ENCODE measurements at places on chromosomes 3 and 15.

DNA sequence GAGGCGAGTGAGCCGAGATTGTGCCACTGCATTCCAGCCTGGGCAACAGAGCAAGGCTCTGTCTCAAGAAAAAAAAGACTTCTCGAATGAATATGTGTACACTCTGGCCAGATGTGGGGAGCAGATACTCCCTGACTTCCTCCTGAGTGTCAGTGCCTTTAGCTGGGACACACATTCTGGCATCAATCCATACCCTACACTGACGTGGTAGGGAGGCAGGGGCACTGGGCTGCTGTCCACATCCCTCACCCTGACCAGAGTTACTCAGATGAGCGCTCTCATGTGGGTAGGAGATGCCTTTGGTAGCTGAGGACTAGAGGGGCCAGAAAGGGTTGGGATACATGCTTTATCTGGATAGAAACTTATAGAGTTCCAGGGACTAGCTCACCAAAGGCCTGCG, 15.6 kb downstream of the LIMD1 start:
- no peak for DNase-seq

- DNase-seq, result no peak
Observed at GRCh38 chr3:165919284-165919683, 82.1 kb upstream of the BCHE start.

- no peak for DNase-seq
Observed at GRCh38 chr15:40878785-40879184, 4.8 kb upstream of the RHOV start.

DNA sequence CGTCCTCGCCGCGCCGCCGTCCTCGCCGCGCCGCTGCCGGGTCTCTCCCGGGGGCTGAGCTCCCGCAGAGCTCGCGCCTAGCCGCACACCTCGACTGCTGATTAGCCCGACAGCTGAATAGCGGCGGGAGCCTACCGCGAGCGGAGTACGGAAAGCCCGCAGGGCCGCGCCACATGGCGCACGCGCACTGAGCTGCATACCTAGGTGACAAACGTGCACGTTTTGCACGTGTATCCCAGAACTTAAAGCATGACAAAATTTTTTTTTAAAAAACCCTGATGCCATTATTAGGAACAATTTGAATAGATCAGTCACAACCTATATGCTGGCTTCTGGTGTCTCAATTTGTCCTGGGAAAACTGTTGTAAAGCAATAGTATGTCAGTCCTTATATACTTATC, at the start of gene GOLGA8A:
Gene GOLGA8A (minus strand): TSS at position 122 of the 400 bp plus-strand sequence. CDS start 48,117 bp downstream, outside the sequence.
- peak; percentile 77 for DNase-seq

GRCh38 chr3:126415661-126416591, 21.2 kb downstream of the CFAP100 start:
- no peak for DNase-seq

DNA sequence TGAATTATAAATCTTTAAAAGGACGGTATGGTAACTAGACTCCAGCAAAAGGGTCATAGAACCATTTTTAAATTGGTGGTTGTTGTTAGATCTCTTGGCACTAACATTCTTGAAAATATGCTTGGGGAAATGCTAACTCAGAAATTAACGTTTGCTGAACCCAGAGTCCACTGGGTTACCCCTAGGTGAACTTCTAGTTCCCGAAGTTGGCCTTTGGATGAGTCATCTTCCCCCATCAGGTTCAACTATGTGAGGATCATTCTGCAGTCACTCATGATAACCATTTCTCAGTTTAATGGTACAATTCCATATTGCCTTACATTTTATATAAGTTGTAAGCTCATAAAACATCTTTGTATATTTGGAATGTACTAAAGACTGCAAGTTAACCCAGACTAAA, 204.7 kb downstream of the THSD4 start:
- no peak for DNase-seq

- peak; percentile 39 for DNase-seq
Observed at GRCh38 chr3:178320456-178321351, 215.5 kb upstream of the KCNMB2 start.

DNA sequence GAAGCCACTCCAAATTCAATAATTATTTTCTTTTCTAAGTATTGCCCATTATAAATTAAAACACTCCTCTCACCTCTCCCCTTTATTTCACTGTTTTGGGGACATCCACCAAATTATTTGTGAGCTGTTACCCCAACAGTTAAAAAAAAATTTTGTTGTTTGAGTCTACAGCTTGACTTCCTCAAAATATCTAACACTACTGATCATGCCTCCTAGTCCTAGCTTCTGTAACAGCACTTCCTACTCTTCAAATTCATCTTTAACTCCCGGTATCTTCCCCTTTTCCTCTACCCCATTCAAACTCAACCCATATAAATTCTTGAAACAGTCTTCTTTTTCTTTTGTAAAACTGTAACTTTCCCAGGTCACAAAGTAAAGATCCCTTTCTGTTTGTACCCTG, 15.9 kb downstream of the PARL start:
- no peak for DNase-seq

GRCh38 chr3:51535146-51536019, 3.1 kb upstream of the RAD54L2 start:
- DNase-seq, result no peak

- DNase-seq, result peak; percentile 64
Observed at GRCh38 chr15:23642413-23643044, 5.1 kb downstream of the MAGEL2 start.

DNA sequence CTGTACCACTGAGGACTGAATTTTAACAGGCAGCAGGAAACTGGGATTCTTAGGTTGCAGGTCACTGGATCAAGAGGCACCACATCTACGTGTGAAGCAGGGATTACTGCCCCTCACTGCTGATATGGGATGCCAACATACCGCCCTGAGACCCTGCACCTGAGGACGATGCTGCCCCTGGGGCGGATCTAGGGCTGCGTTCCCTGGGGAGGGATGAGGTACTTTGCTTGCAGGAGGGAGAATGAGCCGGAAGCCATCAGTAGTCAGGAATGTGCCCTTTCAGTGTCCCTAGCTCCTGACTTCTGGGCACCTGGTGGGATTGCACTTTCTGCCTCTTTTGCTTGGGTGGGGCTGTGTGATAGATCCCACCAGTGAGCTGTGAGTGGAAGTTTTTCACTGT, 122.8 kb downstream of the RPLP1 start:
- DNase-seq, result no peak

DNA sequence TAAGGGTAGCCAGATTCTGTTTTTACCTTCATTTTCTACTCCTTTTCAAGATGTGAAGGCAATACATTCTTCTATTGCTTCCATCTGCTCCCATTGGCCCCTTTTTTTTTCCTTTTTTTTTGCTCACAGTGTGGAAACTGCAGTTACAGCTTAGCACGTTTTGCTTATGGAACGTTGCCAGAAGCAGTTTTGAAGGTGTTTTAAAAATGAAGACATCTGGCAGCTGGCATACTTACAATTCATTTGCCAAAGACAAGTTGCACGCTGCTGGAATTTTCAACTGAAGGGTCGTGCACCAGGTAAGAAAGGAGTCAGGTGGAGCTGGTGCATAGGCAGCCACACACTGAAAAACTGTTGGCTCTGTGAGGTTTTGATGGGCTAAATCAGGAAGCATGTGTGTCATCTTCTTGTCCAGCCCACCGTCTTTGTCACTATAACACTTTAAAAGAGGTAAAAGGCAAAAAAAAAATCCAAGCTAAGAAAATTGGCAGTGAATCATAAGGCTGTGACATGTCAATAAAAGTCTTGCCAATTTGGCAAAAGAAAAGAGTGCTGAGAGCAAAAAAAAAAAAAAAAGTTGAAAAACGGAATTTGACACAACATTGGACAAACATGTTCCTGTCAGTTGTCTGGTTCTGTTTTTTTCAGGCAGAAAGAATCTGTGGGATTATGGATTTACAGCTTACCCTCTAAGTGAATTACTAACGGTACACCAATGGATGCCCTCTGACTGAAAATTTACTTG, 225.4 kb upstream of the SOX2 start:
- DNase-seq, result no peak

GRCh38 chr3:120506828-120507774, 56.3 kb upstream of the FSTL1 start:
- peak; percentile 39 for DNase-seq

DNA sequence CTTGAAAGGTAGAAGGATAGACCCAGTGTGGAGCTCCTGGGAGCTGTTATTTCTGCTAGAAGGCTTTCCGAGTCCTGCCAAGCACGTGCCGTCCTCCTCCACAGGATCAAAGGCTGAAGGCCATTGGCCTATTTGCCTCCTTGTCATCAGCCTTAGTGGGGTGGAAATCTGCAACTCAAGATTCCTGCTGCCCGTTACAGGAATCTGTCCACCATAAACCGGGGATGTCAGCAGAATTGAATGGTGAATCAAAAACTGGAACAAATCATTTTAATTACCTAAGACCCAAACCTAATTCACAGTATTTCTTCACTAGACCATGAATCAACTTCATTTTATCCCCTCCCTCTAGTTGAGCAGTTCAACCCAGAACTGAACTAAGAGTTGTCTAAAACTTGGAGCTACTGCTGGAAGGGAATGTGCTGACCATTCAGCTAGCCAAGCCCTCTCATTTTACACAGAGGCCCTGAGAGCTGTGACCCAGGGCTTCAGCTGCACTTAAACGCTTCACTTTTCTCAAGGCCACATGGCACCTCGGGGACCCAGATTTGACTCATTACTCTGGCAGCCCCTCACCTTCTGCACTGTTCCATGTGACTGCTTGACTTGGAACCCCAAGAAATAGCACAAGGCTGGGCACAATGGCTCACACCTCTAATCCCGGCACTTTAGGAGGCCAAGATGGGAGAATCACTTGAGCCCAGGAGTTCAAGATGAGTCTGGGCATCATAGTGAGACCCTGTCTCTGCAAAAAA, 36.8 kb upstream of the KIF23 start:
- DNase-seq, result no peak

DNA sequence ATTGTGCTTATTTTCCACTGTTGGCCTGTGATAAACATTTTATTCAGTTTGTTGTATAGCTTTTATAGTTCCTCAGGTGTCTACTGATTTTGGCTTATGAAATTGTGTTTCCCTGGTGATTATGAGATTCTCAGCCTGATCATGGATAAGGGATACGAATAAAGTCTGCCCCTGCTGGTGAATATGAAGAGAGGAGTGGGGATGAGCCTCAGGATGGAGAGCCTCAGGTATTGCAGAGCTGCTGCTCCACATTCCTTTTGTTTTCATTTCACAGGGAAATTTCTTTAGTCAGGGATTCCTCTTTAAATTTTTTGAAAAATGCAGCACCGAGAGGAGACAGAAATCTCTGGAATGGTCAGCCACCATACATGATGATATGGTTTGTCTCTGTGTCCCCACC, 14.7 kb upstream of the RAB6B start:
- DNase-seq, result no peak

DNA sequence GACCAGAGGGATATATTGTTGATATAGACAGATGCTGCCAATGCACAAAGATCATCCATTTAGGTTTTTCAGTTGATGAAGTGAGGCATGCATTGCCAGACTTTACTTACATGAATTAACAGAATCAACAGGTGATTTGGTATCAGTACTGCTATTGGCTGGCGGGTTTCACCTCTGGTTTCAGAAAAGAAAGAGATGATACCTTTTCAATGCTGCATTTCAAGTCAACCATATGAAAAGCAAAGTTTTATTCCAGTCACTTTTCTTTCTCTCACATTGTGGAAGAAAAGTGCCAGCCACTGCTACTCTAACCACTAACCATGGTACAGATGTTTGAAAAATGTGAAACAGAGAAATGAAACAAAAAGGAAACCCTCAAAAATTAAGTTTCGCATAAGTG, 289.1 kb downstream of the TIGIT start:
- no peak for DNase-seq

- no peak for DNase-seq
Observed at GRCh38 chr3:187941135-187941847, 196.0 kb upstream of the BCL6 start.

DNA sequence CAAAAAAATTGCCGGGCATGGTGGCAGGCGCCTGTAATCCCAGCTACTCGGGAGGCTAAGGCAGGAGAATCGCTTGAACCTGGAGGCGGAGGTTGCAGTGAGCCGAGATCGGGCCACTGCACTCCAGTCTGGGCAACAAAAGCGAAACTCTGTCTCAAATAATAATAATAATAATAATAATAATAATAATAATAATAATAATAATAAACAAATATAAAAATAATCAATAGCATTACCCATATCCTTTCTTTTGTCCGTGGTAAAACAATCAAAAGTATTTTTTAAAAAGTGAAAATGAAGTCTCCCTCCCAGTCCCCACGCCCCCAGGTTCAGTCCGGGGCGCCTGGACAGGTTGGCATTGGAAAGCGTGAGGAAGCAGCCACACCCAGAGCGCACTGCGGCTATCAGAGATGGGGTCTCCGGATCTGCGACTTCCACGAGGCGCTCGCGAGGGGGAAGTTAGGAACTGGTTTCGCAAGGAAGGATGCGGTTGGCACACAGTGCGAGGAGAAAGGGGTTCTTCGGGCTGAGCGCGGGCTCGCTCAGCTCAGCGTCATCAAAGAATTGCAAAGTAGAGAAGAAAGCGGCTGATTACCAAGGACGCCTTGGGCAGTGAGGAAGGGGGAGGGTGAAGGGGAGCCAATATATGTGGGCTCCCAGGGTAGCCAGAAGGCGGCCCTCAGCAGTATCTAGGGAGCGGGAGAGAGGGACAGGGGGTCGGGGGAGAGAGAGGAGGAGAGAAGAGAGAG, 69.5 kb upstream of the EPHB3 start:
- DNase-seq, result peak; percentile 32

GRCh38 chr3:11335056-11335608, 62.9 kb downstream of the ATG7 start:
- peak; percentile 42 for DNase-seq

Data from iPS-NIHi11 (cell line).